ENCODE measurements at places on chromosomes 6 and 20.
A peak's percentile ranks its signal among the peaks of the same experiment; 100 is the strongest.

- DNase-seq = no peak
Measured at GRCh38 chr6:142155091-142155490, 8.0 kb downstream of the VTA1 start.

DNA sequence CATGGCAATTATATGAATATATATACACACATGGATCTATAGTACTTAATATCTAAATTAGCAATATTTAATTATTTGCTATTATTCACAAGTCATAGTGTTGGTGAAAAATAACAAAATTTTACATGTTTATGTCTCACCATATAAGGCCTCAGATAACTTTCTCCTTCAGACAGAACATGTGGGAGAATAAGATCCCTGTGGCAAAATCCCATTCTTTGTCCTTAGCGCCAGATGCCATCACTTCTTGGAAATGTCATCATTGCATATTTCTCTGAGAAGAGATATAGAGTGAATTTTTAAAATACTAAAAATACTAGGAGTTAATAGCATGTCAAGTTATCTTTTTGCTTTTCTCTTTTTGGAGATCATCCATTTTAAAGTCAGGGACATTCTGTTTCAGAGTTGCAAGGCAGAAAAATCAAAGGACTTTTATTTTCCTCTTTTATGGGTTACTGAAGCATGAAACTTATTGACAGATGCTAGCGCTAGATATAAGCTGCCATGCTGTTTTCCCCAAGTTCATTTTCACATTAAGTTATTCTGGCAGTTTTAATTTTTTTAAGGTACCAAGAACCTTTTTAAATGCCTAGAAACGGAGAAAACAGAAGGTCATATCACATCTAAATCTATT is 30.4 kb upstream of the STXBP5 start:
- no peak for DNase-seq

- no peak for DNase-seq
Measured at GRCh38 chr20:20459726-20460125, 91.8 kb downstream of the INSM1 start.

GRCh38 chr20:46985250-46985649 is 90.6 kb downstream of the EYA2 start:
- no peak for DNase-seq

GRCh38 chr6:162539321-162539720 is 188.2 kb downstream of the PRKN start:
- no peak for DNase-seq

GRCh38 chr6:86251106-86251505 is 608.4 kb upstream of the SYNCRIP start:
- no peak for DNase-seq

DNA sequence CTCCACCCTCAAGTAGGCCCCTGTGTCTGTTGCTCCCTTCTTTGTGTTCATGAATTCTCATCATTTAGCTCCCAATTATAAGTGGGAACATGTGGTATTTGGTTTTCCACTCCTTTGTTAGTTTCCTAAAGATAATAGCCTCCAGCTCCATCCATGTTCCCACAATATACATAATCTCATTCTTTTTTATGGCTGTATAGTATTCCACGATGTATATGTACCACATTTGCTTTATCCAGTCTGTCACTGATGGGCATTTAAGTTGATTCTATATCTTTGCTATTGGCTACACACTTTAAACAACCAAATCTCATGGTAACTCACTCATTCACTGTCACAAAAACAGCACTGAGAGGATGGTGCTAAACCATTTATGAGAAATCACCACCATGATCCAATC is 35.5 kb upstream of the VGLL2 start:
- no peak for DNase-seq

DNA sequence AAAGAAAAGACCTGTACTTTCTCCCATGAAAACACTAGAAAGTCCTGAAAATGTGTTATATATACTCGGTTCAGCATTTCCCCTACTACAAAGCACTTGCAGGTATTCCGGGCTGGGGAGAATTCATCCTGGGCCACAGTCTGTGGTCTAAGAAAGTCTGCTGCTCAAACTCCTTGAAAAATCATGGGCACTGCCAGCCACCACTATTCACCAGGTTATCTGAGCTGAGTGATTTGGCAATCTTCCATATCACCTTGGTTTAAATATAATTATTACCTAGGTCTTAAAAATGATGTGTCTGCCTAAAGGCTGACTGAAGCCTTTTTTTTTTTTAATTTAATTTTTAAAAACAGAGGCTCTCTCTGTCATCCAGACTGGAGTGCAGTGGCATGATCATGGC is 11.3 kb downstream of the FKBP5 start:
- no peak for DNase-seq

DNA sequence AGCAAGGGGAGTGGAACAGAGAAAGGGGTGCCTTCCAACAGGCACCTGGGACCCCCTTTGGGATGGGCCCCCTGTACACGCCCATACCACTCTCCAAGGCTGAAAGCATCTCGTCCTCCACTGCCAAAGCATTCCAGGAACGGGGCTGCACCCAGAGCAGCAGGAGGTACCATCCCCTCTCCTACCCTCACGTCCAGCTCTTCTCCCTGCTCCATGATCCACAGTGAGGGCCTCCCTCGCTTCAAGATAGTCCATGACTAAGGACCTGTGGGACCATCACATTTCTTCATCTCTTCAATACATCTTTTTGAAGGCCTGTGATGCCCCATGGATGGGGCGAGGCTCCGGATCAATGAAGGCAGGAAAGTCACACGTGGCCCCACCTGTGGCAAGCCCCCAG is 209.9 kb downstream of the ANKRD60 start:
- no peak for DNase-seq

GRCh38 chr20:38585404-38586180 is 4.6 kb downstream of the ADIG start:
- DNase-seq = no peak

- no peak for DNase-seq
Measured at GRCh38 chr20:32355417-32355841, 2.7 kb upstream of the ASXL1 start.

- no peak for DNase-seq
Measured at GRCh38 chr6:3607171-3607570, 144.3 kb downstream of the PXDC1 start.

DNA sequence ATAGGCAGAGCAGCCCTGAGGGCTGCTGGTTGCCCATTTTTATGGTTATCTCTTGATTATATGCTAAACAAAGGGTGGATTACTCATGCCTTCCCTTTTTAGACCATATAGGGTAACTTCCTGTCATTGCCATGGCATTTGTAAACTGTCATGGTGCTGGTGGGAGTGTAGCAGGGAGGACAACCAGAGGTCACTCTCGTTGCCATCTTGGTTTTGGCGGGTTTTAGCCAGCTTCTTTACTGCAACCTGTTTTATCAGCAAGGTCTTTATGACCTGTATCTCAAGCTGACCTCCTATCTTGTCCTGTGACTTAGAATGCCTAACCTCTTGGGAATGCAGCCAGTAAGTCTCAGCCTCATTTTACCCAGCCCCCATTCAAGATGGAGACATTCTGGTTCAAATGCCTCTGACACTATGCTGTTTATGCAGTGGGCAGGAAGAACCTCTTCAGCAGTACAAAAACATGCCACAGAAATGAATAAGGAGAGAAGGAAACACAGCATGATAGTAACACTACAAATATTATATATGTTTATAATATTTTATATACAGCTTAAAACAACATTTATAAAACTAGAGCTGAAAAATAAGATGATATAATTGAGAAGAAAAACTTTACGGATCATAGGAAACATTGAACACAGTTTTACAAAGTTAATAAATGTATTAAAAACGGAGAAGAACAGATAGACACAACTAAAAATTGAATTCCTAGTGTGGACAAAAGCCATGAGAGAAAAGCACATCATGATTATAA is 58.9 kb upstream of the SAMD5 start:
- no peak for DNase-seq

DNA sequence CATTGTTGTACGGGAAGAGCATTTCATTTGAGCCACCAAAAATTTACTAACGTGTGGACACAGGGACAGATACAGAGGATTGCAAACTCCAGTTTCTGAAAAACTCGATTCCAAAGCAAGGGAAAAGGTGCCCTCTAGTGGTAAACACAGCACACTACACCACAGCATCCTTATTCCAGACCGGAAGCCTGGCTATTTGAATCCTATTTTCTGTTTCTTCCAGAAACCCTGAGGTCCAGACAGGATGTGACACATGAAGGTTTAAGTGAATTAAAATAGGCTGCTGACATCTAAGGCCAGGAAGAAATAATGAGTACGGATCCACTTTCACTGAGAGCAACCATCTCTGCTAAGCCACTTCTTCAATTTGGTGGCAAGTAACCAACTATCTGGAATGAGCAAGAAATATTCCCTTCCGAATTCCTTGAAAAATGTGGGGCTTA is 31.8 kb upstream of the GMPR start:
- peak; percentile 55 for DNase-seq

Data from CD4-positive, alpha-beta T cell treated with Interleukin-17A for 4 hours (primary cell).